ENCODE measurements at places on chromosomes 11 and 22.

- DNase-seq: no peak
Measured at GRCh38 chr11:57402188-57403002, 11.9 kb upstream of the PRG2 start.

- DNase-seq: no peak
Measured at GRCh38 chr11:2461956-2462542, 17.2 kb downstream of the KCNQ1 start.

- DNase-seq: no peak
Measured at GRCh38 chr11:87359401-87359800, 321.7 kb downstream of the TMEM135 start.

DNA sequence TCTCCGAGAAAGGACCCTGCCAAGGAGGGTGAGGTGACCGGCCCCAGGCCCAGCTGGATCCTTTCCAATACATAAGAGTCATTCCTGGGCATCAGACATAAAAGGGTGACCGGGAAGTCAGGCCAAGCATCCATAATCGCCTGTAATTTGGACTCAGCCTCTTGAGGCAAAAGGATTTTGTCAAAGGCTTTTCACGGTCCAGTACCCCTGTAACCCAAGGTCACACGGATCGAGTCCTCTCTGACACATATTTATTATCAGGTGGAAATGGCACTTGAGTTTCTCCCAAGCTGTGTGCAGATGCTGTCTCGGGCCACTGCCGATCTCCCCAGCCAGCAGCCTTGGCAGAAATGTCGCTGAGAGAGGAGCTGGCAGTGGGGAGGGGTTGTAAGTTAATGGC is 556.5 kb downstream of the MN1 start:
- DNase-seq: no peak

All from head of caudate nucleus (tissue), 42 donors.